ENCODE measurements at places on chromosomes 6 and 20. TPM values are rescaled to one million over a fixed set of nuclear protein-coding genes. Genes with fewer than 3 reads are reported as not detected.

- H3K27ac ChIP-seq: no peak overlapping the region
- H3K4me3 ChIP-seq: no peak overlapping the region
- H3K36me3 ChIP-seq: no peaks in the 10 kb centered on the region
- no peaks in the 10 kb centered on the region for H3K4me1 ChIP-seq
- no peak for DNase-seq
Observed at GRCh38 chr6:32642720-32643106, 5.5 kb downstream of the HLA-DQA1 start.

The FKBP1A gene
- 191 TPM for total RNA-seq

DNA sequence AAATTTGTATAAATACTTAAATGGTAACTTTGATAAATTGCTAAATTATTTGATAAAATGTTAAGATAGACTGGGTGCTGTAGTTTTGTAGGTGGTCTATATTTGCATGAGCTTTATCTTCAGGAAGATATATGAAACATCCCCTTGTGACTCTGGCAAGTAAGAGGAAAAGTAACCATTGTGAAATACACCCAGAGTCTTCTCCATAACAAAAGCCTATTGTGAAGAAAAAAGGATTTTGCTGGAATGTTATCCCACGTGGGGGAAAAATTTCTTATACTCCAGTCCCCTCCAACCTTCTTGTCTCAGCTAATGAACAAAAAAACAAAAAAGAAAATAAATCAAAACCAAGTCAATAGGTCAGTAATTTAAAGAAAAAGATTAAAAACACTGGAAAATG is 600.7 kb downstream of the HDGFL1 start:
- H3K4me3 ChIP-seq: no peak overlapping the region
- H3K27me3 ChIP-seq: no peaks in the 10 kb centered on the region
- H3K36me3 ChIP-seq: no peaks in the 10 kb centered on the region
- no peaks in the 10 kb centered on the region for H3K4me1 ChIP-seq
- DNase-seq: no peak
- H3K27ac ChIP-seq: no peak overlapping the region

The DEFB132 gene
- 0.33 TPM for total RNA-seq

DNA sequence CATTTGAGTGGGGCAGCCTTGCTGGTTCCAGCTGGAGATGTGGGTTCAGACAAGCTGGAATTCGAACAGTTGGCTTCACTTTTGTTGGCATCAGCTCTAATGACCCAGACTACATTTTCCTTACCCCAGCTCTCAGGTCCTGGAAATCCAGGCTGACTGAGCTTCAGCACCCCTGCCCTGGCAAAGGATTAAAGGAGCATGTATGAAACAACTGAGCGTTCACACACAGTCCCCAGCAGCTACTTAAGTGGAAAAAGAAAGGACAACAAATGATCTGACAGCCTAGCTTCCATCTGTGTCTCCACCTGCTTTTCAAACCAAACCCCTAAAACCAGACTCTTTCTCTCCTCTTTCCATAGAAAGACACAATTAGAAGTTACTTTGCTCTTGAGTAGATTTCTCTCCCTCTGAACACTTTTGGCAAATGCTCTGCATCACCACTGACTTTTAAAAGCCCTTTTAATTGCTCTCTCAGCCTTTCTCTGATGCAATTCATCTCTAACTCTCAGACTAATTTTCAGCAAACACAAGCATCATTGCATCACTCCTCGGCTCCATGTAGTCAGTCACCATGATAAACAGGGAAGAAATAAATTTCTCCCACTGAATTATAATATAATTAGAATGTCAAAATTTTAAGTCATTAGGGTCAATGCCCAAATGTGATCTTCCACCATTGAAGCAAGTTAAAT is 28.1 kb downstream of the ROS1 start:
- DNase-seq: no peak
- no peaks in the 10 kb centered on the region for H3K4me1 ChIP-seq
- no peaks in the 10 kb centered on the region for H3K36me3 ChIP-seq
- H3K4me3 ChIP-seq: no peak overlapping the region
- H3K27me3 ChIP-seq: no peaks in the 10 kb centered on the region
- no peak overlapping the region for H3K27ac ChIP-seq

The BPIFB4 gene
- total RNA-seq: not detected

DNA sequence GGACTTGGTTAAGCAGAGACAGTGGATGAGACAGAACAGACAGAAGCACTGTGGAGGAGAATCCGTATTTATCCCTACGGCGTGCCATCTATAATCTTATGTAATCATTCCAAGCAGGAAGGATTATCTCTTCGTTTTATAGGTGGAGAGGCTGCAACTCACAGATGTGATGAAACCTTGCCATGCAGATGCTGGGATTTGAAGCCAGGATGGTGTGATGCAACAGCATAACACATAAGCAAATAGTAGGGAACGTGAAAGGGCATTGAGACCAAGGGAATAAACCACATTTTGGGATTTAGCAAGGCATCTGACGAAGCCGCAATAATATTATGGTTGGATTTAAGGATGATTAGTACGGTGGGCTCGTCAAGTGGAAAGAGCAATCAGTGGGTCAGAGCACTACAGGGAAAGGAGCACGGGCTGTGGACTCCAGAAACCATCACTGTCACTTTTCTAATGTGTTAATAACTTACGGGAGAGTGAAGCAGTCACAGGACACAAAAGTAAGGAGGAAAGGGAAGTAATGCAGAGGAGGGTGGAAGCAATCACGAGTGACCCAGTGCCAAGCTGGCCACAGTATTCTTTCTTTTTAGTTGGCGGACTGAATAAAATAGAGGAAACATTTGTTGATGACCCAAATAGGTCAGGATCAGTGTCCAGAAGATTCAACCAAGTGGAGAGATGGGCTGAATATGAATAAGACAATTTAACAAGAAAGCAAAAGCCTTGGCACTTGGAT is 119.6 kb upstream of the EDN1 start:
- H3K4me1 ChIP-seq: no peaks in the 10 kb centered on the region
- DNase-seq: no peak
- H3K4me3 ChIP-seq: no peak overlapping the region
- H3K36me3 ChIP-seq: no peaks in the 10 kb centered on the region
- no peak overlapping the region for H3K27ac ChIP-seq

The OR12D1 gene
- total RNA-seq: not detected

GRCh38 chr20:58900397-58900796 is 47.9 kb downstream of the GNAS start:
- no peak overlapping the region for H3K4me3 ChIP-seq
- H3K27me3 ChIP-seq: no peaks in the 10 kb centered on the region
- peaks cover 5% of the 10 kb centered on the region for H3K4me1 ChIP-seq
- no peak for DNase-seq
- H3K36me3 ChIP-seq: no peaks in the 10 kb centered on the region

- H3K27ac ChIP-seq: peak overlapping the region; percentile 83
- DNase-seq: no peak
- H3K4me3 ChIP-seq: no peak overlapping the region
- no peaks in the 10 kb centered on the region for H3K36me3 ChIP-seq
- H3K4me1 ChIP-seq: no peaks in the 10 kb centered on the region
- no peaks in the 10 kb centered on the region for H3K27me3 ChIP-seq
Observed at GRCh38 chr6:104639668-104640067, 220.1 kb downstream of the HACE1 start.

- no peaks in the 10 kb centered on the region for H3K4me1 ChIP-seq
- DNase-seq: no peak
- H3K27ac ChIP-seq: peak within 1 kb of the TSS; percentile 51
- no peaks in the 10 kb centered on the region for H3K27me3 ChIP-seq
- H3K4me3 ChIP-seq: peak within 1 kb of the TSS; percentile 52
Observed at GRCh38 chr6:89117211-89118108, at the start of gene SRSF12. Gene SRSF12 (minus strand): TSS chr6:89118071. CDS start chr6:89117887, 184 bp downstream.

DNA sequence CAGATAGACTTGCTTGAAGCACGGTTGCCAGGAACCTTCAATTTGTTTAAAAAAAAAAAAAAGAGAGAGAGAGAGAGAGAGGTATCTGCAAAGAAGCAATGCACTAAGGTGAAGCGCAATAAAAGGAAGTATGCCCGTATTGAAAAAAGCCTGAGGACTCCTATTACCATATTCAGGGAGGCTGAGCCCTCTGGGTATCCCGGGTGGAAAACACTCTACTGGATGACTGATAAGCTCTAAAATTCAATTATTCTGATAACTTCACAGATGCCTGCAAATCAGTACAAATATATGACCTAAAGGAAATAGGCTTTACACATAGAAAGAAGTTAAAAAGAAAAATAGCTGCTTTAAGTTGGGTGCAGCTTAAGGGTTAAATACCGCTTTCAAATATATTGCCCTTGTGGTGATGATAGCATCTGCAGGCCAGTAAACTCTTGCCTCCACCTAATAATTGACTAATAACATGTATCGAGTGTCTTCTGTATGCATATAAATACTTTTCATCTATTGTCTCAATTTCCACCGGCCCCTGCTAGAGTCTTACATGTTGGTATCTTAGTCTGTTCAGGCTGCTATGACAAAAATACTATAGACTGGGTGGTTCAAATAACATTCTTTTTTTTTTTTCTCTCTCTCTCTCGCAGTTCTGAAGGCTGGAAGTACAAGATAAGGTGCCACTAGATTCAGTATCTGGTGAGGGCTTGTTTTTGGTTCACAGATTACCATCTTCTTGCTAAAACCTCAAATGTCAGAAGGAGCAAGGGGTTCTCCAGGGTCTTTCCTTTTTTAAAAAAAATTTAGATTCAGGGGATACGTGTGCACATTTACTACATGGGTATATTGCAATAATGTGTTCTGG is 187.4 kb upstream of the JARID2 start:
- no peak overlapping the region for H3K4me3 ChIP-seq
- no peak overlapping the region for H3K27ac ChIP-seq
- no peaks in the 10 kb centered on the region for H3K27me3 ChIP-seq

GRCh38 chr20:39103732-39104131 is 141.6 kb downstream of the DHX35 start:
- DNase-seq: no peak
- H3K4me3 ChIP-seq: no peak overlapping the region
- no peak overlapping the region for H3K27ac ChIP-seq
- peaks cover 6% of the 10 kb centered on the region for H3K27me3 ChIP-seq
- no peaks in the 10 kb centered on the region for H3K4me1 ChIP-seq

DNA sequence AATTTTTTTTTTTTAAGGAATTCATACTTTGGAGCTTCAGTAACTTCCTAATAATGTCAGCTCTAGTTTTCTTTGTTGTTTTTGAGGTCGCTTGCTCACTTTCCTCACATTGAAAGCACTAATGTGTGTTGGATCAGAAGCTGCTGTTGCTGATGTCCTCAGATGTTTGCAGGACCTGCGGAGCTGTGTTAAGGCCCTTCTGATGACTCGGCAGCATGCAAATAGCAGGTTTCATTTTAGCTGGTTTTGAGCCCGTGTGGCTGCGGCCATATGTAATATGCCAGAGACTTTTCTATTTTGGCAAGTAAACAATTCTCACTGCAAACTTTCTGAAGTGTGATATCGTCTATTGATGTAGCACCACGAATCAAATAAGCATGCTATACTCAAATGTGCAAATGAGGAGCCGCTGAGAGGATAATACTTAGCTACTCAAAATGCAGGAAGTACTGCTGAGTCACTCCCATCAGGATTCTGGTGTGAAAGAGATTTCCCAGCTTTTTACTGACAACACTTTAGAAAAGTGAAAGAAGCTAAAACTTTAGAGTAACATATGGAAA is 187.8 kb downstream of the SASH1 start:
- no peak overlapping the region for H3K4me3 ChIP-seq
- H3K27me3 ChIP-seq: no peaks in the 10 kb centered on the region
- DNase-seq: no peak
- peak overlapping the region; percentile 48 for H3K27ac ChIP-seq
- H3K36me3 ChIP-seq: peaks cover 18% of the 10 kb centered on the region

DNA sequence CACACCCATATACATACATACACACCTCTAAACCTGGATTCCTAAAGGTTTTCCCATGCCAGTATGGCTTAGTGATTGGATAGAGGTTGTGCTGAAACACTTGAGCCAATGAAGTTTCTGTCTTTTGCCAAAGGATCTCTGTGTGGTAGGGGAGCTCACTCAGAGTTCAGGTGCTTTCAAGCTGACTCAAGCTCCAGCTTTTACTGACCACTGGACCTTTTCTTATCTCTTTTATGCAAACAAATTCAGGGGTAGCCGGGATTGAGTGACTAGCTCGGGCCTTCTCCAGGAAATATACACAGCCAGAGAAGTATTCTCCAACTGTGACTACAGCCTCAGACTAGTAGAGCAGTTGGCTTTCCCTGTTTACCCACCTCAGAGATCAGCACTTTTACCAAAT is 21.5 kb upstream of the DSE start:
- DNase-seq: no peak
- H3K27me3 ChIP-seq: no peaks in the 10 kb centered on the region
- no peak overlapping the region for H3K4me3 ChIP-seq
- H3K4me1 ChIP-seq: no peaks in the 10 kb centered on the region
- H3K36me3 ChIP-seq: no peaks in the 10 kb centered on the region

The BMP5 gene
- 5.1 TPM for total RNA-seq

- DNase-seq: peak; percentile 74
- no peaks in the 10 kb centered on the region for H3K27me3 ChIP-seq
- no peak overlapping the region for H3K4me3 ChIP-seq
- no peaks in the 10 kb centered on the region for H3K36me3 ChIP-seq
- peak overlapping the region; percentile 71 for H3K27ac ChIP-seq
Observed at GRCh38 chr6:19538096-19538495, 299.1 kb upstream of the ID4 start.

GRCh38 chr6:163243692-163244589 is 170.6 kb upstream of the QKI start:
- DNase-seq: no peak
- no peak overlapping the region for H3K27ac ChIP-seq
- H3K4me1 ChIP-seq: no peaks in the 10 kb centered on the region
- no peaks in the 10 kb centered on the region for H3K27me3 ChIP-seq
- H3K4me3 ChIP-seq: no peak overlapping the region

- H3K27me3 ChIP-seq: no peaks in the 10 kb centered on the region
- DNase-seq: no peak
- H3K4me3 ChIP-seq: no peak overlapping the region
- no peaks in the 10 kb centered on the region for H3K36me3 ChIP-seq
- H3K4me1 ChIP-seq: no peaks in the 10 kb centered on the region
Observed at GRCh38 chr6:113464960-113465359, 392.2 kb upstream of the MARCKS start.

DNA sequence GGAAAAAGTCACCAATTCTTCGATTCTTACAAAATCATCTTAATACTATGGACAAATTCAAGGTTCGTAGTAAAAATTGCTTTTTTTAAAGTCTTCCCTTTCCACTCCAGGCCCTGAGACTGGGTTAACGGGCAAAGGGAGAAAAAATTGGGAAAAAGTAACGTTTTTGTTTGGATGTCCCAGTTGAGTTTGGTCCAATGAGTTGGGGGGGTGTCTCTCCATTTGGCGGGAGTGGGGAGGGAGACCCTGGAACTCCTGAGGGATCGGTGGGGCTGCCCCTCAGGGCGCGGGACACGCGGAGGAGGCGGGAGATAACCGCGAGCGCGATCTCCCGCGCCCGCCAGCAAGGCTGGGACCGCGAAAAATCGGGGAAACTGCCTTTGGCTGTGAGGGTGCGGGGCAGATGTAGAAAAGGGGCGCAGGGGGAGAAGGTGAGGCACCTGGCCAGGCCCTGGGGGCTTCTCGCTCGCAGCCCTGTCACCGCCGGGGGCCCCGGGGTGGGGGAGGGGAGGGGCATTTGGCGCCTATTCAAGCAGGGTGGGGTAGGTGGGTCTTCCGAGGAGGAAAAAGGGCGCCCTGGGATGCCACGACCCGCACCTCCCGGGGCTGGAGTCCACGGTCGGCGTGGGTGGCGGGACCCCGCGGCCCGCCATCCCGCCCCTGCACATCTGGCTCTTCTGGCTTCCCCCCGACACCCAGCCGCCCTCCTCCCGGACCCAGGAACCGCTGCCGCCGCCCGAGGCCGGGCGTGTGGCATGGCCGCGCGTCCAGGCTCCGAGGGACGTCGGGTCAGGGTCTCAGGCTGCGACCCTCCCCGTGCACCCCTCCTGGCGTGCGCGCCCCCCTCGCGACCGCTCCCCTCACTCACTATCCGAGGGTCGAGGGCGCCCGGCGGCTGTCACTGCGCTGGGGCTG is 595 bp downstream of the FBXO5 start:
- H3K4me1 ChIP-seq: peaks cover 5% of the 10 kb centered on the region
- H3K36me3 ChIP-seq: no peaks in the 10 kb centered on the region
- H3K4me3 ChIP-seq: peak overlapping the region; percentile 86
- H3K27ac ChIP-seq: no peak overlapping the region
- DNase-seq: no peak
